Sigmoid colon (tissue), 7 donors: ENCODE measurements at places on chromosomes 7 and 10. TPM values are rescaled to one million over a fixed set of nuclear protein-coding genes. Genes with fewer than 3 reads are reported as not detected.
A peak's percentile ranks its signal among the peaks of the same experiment; 100 is the strongest.

GRCh38 chr7:86923527-86923926 lies 135.9 kb downstream of the ELAPOR2 start:
- no peak for DNase-seq

The MAGI2 gene
- total RNA-seq: 19.1 TPM

- DNase-seq: no peak
Observed at GRCh38 chr10:35950701-35951100, 308.6 kb upstream of the FZD8 start.

DNA sequence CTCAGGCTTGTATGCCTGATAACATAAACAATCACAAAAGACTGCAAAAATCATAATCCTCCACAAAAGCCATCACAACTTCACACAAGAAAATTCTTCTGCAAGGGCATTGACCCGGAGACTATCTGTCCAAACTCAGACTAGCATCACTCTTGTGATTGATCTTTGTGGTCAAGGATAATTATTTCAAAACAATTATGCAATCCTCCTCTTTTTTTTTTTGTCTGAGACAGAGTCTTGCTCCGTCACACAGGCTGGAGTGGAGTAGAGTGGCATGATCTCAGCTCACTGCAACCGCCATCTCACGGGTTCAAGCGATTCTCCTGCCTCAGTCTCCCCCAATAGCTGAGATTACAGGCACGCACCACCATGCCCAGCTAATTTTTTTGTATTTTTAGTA lies 22.2 kb downstream of the CDNF start:
- DNase-seq: no peak

DNA sequence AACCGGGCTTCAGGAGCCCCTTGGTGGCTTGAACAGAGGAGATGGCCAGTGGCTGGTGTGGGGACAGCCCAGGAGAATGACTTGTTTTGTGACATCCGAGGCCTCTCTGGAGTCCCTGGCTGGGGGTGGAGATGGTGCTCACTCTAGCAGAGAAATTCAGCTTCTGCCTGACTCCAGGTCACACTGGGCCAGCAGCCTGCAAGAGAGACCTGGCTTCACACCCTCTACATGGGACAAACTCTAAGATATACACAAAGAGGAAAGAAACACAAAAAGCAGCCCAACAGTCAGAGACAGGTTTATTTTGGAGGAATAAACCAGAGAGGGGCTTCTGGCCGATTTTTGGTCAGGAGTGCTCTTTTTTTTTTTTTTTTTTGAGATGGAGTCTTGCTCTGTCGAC lies 132.8 kb downstream of the ELFN1 start:
- peak; percentile 10 for DNase-seq

The LRRC17 gene
- 0.41 TPM for total RNA-seq

DNA sequence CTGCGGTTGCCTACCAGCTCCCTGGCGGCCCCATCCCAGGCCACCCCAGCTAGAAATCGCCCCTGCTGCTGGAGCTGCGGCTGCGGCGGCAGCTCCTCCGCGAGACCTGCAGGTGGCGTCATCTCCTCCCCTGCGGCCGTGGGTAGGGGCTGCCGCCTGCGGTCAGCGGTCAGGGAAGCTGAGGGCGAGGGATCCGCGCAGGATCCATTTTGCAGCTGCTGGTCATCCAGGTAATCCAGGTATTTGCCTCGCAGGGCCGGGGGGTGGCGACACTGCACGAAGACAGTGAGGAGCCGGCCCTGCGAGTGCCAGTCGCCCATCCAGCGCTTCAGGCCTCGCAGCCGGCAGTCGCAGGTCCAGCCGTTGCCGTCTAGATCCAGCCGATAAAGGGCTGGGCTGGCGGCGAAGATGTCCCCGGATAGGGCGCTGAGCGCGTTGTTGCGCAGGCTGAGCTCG lies 1.5 kb downstream of the TRIL start:
- DNase-seq: peak; percentile 80

The IDI2 gene
- not detected for total RNA-seq

DNA sequence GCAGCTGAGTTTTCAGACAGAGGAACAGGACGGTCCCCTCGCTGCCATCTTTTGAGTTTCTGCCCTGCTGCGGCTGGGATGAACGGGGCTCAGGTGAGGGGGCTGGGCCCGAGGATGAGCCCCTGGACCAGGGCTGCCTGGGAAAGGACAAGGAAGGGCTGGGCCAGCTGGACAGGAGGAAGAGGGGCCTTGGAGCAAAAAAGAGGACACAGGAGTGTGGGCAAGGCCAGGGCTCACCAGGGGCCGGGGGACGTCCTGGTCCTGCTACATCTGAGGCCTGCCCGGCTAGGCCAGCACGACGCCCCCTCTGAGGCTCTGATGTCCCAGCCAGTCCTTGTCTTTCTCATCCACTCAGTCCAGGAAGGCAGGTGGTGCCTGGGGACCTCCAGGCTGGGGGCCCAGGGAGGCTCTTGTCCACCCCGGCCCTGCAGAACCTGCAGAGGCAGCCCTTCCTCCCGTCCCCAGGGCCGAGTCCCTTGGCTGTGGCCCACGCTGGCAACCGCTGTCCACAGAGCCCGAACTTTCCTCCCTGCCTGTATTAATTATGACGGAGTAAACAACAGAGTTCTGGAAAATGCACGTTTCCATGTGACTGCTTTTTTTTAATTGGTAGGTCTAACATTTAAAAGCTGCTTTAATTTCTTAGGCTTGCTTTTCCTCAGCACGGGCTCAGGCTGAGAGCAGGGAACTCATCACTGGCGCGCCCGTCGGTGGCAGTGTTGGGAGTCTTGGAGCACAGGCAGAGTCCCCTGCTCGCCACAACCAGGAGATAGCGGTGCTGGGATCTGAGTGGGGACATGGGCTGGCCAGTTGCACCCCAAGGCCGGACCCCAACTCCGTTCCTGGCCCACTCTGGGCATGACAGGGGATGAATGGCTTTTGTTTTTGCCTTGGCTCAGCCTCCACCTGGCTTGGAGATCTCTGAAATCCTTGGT lies 187.7 kb downstream of the ELFN1 start:
- peak; percentile 38 for DNase-seq

- no peak for DNase-seq
Observed at GRCh38 chr7:30984359-30985107, 20.8 kb downstream of the GHRHR start.

DNA sequence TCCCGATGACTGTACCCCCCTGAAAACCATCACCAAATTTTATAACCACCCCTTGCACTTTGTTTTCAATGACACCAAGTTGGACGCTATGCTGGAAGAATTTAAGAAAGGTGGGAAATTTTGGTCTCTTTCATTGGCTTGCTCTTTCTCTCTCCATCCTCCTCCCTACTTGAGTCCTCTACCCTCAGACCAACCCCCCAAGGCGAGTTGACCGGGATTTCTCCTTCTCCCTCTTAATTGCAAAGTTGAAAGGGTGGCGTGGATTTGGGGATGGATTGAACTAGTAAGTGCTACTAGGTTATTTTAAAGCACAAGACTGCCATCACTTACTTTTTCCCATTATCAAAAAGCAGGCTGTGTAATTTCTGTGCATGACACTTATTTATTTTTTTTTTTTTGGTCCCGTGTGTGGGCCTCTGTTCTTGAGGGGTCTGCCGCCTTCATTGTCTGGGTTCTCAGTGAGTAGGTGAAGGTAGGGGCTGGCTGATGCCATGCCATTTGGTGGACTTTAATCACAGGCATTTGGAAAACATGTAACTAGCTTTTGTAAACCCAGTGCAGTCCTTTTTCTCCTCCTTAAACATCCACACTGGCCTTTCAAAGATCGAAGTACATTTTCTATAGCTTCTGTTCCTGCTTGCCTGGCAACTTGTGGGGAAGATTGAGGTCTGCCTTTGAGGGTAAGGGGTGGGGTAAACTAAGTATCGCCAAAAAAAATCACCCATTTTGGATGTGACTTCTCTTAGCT lies 2.1 kb downstream of the CNNM2 start:
- no peak for DNase-seq

DNA sequence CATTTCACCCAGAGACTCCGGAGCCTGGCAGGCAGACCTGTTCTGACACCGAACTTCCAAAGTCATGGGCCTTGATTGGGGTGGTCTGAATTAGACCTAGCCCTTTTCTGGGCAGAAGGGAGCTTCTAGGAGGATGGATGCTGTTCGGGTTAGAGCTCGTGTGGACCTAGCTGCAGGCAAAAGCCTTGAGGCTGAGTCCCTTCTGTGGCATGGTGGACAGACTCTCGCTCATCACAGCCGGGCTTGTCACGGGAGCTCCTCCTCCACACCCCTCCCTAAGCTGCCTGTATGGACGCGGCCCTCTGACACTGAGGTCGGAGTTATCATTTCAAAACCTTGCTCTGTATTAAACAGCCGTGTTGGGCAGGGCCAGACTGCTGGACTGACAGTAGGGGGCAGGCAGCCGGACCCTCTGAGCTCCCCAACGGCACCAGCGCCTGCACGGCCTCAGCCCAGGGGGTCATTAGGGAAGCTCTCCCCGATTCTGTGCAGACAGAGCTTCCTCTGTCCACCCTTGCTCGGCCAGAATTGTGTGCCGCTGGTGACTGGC lies 2.2 kb downstream of the IRF5 start:
- no peak for DNase-seq

DNA sequence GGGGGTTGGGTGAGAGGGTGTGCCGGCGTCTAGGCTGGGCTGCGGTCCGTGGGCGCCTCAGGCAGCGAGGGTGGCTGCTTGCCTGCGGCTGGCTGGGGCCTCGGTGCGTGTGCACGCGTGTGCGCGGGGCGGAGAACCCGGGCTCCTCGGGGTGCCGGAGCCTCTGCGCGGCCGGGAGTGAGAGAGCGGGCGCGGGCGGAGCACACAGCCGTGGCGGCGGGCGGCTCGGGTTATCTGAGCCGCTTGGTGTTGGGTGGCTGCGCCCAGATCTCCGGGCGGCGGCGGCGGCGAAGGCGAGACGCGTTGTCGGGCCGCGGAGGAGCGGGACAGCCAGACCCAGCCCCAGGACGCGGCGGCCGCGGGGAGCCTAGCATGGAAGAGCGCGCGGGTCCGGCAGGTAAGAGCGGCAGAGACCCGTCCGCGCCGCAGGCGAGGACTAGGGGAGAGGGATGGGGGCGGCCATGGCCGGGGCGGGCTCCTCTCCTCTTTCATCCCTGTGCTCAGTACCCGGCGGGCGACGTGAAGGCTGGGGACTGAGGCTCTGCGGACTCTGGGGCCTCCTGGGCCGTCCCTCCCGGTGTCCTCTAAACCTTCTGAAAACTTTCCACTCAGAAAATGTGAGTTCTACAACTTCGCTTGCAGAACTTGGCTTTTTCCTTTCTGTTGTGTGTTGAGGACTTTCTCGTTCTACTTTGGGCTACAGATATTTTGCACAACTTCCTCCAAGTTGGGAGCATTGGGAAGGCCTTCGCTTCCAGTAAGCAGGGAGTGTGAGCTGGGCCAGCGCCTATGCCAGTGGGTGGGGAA lies 9.8 kb upstream of the PAX2 start:
- no peak for DNase-seq

DNA sequence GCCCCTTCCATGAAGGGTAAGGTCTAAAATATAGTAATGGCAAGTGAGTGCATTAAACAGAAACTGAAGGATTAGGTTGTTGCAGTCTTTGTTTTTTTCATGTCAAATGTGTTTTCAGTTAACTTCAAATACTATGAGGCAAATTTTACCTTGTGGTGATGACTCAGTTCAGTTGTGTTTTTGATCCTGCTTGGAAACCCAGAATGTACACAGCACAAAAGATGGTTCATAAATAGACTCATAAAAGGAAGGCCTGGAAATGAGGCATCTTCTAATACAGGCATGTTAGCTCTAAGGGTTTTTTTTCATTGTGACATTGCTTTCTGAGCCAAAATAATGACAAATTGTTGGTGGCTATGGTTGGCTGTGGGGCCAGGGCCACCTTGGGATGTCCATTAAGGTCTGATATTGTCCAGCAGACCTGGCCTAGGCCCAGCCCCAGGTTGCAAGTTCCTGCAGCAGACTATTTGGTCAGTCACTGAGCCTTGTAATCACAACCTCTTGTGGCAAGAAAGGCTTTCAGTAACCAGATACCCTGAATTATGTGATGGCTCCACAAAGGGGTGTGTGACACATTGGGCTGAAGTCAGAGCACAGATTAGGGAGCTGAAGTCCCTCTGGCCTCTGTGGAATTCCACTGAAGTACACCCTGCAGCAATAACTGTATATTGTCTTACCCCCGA lies 69.0 kb upstream of the SAMD8 start:
- DNase-seq: peak; percentile 48

DNA sequence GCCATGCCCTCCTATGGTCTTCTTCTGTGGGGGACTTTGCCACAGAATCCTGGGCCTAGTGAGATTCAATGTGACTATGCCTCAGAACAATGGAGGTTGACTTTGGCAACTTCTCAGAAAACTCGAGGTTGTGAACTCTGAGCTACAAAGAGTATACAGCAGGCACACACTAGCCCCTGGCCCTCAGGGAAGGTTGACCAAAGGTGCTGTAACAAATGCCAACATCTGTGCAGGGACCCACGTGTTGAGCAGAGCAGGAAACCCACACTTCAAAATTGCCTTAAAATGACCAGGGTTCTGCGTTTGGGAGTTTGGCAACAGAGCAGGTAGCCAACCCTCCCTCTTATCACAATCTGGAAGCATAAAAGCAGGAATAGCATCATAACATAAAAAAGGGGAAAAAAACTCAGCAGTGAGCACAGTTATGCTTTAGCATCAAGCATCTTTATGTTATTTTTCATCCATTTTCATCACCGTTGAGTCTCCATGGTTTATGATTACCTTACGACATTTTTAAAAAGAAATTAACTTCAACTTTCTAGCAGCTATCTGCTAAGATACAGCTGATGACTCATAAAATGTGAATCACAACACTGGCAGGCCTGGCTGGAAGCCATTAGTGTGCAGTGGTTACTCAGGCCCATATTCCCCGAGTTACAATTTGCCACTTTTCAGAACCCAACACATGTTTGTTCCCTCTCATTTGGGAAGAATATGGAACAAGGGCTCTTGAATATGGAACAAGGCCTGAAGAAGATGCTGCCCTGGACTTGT lies 11.1 kb downstream of the PRLHR start:
- no peak for DNase-seq

DNA sequence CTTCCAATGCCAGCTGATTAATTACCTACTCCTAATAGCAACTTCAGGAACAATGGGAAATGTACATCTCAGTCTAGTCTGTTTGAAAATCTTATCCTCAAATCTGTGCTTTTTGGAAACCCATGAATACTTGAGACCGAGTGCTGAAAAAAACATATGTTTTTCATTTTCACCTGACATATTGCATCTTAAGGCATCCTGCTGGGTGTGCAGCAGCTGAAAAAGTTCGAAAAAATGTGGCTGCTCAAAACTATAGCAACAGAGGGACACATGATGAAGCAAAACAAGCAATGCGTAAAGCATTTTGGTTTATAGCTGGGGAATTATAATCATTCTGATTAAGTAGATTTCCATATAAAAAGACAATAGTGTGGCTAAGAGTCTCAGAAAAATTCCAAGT lies 218.0 kb downstream of the CREB5 start:
- no peak for DNase-seq

GRCh38 chr10:96975136-96975535 lies 143.0 kb downstream of the LCOR start:
- DNase-seq: no peak

The DENND2A gene
- 15.8 TPM for total RNA-seq

DNA sequence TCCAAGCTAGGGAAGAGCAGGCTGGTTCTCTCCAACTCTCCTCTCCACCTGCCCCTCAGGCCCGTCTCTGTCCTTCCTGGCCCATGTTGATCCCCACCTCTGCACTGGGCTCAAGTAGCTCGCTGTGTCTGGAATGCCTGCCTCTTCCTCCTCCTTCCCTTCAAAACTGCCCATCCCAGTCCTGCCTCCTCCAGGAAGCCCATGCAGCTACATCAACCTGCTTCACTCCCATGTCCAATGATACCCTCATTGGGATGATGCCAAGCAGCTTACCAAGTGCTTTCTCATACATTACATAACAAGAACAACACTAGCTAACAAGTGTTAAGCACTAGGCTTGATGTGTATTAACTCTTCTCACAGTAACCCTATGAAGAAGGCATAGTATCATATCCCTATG lies 8.2 kb downstream of the ASB10 start:
- DNase-seq: no peak

The TRIL gene
- 6.1 TPM for total RNA-seq
